Hippocampal formation (tissue), 2 donors: ENCODE measurements at places on chromosomes 5 and 9.

DNA sequence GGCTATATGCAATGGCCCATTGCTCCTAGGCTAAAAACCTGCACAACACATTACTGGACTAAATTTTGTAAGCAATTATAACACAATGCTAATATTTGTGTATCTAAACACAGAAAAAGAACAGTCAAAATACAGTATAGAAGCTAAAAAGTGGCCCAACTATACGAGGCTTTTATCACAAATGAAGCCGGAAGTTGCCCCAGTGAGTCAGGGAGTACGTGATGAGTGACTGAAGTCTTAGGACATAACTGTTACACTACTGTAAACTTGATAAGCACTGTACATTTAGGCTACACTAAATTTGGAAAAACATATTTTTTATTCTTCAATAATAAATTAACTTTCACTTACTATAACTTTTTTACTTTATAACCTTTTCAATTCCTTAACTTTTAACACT lies 105.2 kb upstream of the PRR16 start:
- no peak for DNase-seq

DNA sequence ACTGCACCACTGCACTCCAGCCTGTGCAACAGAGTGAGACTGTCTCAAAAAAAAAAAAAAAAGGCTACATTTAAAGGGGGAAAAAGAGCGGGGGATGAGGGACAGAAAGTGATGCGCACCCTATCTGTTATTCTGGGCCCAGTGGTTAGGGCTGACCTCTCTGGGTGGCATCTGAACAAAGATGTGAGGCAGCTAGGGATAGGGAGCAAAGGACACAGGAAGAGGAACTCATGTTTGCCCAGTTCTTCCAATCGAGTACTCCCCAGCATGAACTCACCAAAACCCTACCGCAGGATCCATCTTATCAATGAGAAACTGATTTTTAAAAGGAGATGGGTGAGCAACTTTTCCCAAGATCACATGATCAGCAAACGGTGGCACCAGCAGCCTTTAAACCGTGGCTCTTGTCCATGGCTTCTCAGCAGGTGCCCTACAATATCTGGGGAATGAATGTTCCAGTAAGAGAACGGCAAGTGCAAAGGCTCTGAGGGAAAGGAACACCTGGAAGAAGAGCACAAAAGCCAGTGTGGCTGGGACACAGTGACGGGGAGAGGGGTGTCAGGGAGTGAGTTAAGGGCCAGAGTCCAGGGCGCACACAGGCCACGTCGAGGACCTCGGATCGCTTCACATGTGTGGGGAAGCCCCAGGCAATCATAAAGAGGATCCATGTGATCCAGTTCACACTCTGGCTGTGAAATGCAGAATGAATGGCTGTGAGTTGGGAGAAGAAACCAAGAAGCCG lies 22.0 kb downstream of the RAPGEF1 start:
- no peak for DNase-seq

- no peak for DNase-seq
These were observed 97.5 kb downstream of the HSPA4 start for GRCh38 chr5:133149345-133149744.

- DNase-seq, result no peak
These were observed 165.7 kb upstream of the DMRT1 start for GRCh38 chr9:675697-676370.

GRCh38 chr5:39207345-39208045 lies 11.9 kb downstream of the FYB1 start:
- DNase-seq, result no peak

GRCh38 chr5:122849771-122850170 lies 4.4 kb downstream of the SNX24 start:
- peak; percentile 9 for DNase-seq
